ENCODE measurements at places on chromosomes 13 and 19.

- no peak for DNase-seq
Observed at GRCh38 chr19:55661826-55662225, 7.0 kb downstream of the U2AF2 start.

- no peak for DNase-seq
Observed at GRCh38 chr19:50512999-50513745, 541 bp downstream of the ASPDH start.

DNA sequence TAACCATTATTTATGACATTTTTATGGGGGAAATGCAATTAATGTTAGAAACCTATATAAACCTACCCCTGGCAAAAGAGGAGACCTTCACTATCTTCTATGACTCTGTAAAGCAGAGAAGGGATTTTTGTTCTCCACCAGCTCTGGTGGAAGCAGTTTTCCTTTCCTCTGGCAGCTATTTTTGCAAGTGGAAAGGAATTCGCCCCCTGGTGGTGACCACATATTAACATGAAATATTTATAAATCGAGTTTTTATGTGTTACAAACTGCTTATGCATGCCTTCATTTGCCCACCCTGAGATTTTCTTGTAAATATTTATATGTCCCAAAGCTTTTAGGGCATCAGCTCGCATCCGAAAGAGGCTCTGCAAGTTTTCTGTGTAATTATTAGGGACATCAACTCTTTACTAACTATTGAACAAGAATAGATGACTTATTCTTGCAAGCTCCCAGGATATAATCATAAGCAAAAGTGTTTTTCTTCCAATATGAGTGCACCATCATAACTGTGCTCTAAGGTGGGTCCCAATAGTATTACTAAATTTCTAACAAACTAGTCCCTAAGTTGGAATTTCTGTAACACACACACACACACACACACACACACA, 62.4 kb downstream of the SERTM1 start:
- peak; percentile 32 for DNase-seq

GRCh38 chr13:76707360-76707759, 178.8 kb downstream of the KCTD12 start:
- DNase-seq, result no peak

- DNase-seq, result no peak
Observed at GRCh38 chr19:35225951-35226350, 2.6 kb downstream of the FAM187B start.

GRCh38 chr19:43781630-43782310, 997 bp upstream of the KCNN4 start:
- DNase-seq, result no peak

All from WERI-Rb-1 (cell line).